ENCODE measurements at places on chromosomes 5 and 9. TPM values are rescaled to one million over a fixed set of nuclear protein-coding genes. Genes with fewer than 3 reads are reported as not detected.

CAMSAP1 gene
- 6.7 TPM for polyA plus RNA-seq

- DNase-seq = peak; percentile 96
Observed at GRCh38 chr5:157290981-157291711, 25.2 kb downstream of the CYFIP2 start.

NEUROG1 gene
- polyA plus RNA-seq = not detected

- no peak for DNase-seq
Observed at GRCh38 chr9:134025606-134026541, 593 bp downstream of the BRD3OS start.

- no peak for DNase-seq
Observed at GRCh38 chr5:172224996-172225395, 31.0 kb downstream of the EFCAB9 start.

DNA sequence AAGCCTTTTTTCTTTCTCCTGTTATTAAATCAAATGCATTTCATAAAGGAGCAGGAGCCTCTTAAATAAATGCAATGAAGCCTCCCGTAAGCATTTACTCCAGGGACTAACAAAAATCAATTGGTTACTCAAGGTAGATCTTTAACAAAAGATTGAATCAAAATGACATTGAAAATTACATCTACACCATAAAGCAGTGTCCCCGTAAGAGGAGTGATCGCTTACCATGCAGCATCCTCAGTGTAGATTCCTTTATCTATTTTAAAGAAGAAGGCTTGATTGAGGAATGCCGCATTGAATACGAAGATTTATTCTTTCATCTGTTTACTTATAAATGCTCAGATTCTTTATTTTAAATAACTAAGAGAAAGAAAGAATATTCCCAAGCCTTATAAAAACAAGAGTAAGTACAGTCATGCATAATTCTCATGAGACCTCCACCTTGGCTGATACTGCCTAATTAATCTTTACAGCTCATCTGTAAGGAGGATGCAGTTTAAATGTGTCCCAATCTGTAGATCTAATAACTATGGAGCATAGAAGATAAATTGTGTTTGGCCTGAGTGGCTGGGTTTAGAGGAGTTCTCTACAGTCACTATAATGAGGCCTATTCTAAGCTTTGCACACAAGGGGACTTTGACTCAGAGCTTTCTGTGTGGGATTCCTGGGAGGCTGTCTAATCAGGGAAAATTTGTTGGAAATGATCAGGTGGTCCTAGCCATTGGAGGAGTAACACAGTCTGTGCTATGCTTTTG is 55.1 kb downstream of the PLPPR1 start:
- no peak for DNase-seq

- no peak for DNase-seq
Observed at GRCh38 chr5:4205398-4205797, 609.8 kb downstream of the IRX1 start.

- peak; percentile 61 for DNase-seq
Observed at GRCh38 chr5:50958852-50959457, 292.5 kb downstream of the PARP8 start.

- DNase-seq = no peak
Observed at GRCh38 chr9:14365670-14366069, 51.7 kb upstream of the NFIB start.

DNA sequence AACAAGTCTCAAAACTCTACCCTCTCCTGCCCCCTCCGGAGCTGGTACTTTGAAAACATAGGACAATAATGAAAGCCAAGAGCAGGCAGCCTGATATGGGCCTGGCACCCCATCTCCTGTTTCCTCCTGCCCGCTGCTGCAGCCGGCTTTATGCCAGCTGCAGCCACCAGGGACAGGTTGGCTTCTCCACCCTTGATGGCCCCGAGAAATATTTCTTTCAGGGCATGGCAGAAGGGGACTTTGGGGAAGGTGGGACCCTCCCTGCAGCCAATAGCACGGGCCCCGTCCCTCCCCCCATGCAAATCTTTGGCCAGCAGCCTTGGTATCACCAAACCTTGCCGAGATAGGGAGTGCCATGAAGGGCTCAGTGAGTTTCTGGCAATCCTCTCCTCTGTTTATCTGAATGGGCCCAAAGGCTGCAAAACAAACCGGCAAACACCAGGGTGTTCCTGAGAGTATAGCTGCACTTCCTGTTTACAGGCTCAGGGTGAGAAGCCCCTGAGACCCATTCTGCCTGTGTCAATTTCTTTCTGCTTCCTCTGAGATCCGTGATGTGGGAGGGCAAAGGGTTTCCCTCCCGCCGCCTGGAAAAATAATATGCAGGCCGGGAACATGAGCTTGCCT is 73.4 kb upstream of the BOD1 start:
- peak; percentile 58 for DNase-seq

- DNase-seq = no peak
Observed at GRCh38 chr9:115006660-115007059, 76.3 kb upstream of the TNFSF8 start.

DNA sequence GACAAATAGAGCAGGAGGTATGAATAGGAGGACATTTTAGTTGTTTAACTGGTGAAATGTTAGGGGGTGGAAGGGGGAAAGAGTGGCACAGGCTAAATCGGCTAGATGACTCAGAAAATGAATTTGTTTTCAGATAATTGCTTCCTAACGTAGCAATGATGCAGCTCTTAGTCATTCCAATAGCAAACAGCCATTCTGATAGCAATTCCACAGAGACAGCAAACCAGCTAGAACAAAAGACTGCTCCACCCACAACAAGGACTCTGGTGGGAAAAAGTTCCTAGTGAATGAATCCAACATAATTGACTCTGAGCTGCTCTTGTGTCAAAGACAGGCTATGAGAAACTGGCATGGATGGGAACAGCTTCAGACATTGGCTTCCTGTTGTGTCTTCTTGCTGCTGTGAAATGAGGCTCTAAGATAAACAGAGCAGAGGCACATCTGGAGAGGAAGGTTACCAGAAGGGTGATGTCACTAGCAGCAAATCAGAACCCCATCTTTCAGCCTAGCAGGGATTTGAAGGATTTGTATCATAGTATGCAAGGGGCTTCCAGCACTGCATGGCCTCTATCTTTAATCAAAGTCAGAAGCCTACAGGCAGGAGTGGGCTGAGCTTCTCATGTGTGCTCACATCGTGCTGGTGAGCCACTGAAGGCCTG is 28.1 kb upstream of the F2RL1 start:
- DNase-seq = peak; percentile 51

DNA sequence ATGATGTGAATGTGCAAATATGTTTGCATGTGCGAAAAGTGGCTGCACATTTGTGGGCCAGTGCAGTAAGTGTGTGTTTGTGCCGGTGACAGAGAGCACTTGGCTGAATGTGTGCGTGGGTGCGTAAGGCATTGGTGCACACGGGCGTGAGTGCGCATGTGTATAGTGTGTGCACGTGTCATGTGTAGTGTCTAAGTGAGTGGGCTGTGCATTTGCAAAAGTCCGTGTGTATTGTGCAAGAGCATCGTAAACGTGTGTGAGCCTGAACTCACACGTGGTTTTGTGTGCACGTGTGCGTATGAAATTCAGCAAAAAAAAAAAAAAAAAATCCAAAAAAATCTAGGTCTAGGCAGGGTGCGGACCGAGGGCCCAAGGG is 6.5 kb upstream of the EBF1 start:
- DNase-seq = no peak

ORM2 gene
- polyA plus RNA-seq = 0.28 TPM

- DNase-seq = no peak
Observed at GRCh38 chr9:78614892-78615291, 318.0 kb downstream of the PSAT1 start.

PPIP5K2 gene
- 17.9 TPM for polyA plus RNA-seq

NXNL2 gene
- not detected for polyA plus RNA-seq

NIM1K gene
- polyA plus RNA-seq = not detected

MCIDAS gene
- not detected for polyA plus RNA-seq

PCDHB11 gene
- 0.65 TPM for polyA plus RNA-seq

DNA sequence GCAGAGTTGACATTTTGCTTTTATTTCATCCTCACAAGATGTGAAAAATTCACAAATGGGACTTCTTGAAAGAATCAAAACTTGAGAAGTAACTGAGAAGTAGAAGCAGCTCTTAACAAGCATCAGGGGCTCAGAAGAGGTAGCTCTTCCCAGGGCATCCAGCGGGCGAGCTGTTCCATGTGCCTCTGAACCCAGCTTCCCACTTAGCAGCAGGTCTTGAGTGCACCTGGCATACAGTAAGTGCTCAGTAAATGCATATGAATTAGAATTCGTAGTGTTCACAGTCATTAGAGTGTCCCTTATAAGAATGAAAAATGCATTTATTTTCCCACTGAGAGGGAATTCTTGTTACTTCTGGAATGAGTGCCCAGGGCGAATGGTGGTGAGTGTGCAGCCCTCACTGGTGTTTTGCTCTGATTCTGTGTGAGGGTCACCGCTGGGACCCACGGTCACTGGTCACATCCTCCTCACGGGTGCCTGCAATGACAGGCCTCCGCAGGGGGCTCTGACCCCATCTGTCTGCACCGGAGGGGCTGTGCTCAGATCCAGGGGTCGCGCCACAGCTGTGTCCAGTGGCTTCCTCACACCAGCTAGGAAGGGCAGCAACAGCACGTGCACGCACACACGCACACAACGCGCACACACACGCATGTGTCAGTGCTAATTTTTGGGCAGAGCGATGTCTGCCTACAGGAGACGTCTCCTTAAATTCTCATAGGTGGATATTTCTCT is 26.9 kb downstream of the EXOC3 start:
- no peak for DNase-seq

IFNA2 gene
- polyA plus RNA-seq = not detected

DNA sequence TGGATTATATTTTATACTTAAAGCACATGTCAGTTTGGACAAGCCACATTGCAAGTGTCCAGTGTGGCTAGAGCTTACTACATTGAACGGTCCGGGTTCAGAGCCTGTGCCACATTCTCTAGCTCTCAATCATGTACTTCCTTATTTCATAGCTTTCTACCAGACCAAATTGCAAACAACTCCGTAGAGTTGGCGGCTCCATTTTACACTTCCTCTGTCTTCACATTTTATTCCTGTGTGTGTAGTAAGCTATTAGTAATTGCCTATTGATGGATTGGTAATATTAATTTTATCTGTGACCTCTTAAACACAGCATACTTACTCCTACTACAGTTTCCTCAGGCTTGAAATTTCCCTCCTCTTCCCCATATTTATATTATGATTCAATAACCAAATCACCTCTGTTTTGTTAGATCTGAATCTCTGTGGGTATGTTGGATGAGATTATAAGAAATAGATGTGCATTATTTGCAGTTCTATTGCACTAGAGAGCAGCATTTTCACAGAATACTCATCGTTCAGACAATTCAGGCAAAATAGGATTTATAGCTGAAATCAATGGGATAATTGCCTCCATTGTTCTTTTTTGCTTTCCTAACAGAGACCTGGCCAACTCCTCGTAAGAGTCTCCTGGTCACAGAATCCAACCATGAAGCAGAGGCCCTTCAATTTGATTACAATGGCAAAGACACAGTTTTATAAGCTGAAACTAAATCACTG is 29.0 kb upstream of the C9orf72 start:
- DNase-seq = no peak

- no peak for DNase-seq
Observed at GRCh38 chr5:145056800-145057199, 778.3 kb downstream of the PRELID2 start.

GRCh38 chr5:124663101-124663506 is 83.3 kb downstream of the ZNF608 start:
- DNase-seq = no peak

DNA sequence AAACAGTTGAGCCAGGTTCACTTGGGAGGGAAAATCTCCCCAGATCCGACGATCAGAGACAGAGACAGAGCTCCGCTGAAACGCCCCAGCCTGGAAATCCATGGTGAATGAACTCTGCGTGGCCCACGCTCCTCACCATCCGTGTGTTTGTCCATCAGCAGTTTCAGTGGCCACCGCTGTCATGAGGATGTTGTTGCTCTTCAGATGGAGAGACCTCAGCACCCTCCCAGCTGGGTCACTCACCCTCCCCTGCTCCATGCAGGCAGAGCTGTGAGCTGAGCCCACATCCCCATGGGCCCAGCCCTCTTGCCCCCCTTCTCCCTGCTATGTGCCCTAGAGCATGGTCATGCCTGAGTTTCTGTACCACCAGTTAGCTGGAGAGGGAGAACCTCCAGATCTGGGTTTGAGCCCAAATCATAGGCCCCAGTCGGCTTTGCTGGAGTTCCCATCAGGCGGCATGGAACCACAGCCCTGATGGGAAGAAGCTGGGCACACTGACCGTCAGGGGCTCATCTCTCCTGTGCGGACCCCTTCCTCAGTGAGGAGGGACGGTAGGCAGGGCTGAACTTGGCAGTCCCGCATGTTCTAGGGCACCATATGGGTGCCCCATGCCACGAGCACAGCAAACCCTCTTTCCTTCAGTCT is 154.4 kb upstream of the COL5A1 start:
- DNase-seq = no peak

GRCh38 chr5:62231576-62231975 is 74.4 kb upstream of the KIF2A start:
- no peak for DNase-seq

All from small intestine (tissue), 16 donors.